HFFc6 (cell line): ENCODE measurements at places on chromosomes 12 and 14.

- no peak for DNase-seq
Observed at GRCh38 chr14:100307766-100308426, 1.7 kb upstream of the SLC25A29 start.

- no peak for DNase-seq
Observed at GRCh38 chr14:79161571-79161970, 991.4 kb downstream of the NRXN3 start.

DNA sequence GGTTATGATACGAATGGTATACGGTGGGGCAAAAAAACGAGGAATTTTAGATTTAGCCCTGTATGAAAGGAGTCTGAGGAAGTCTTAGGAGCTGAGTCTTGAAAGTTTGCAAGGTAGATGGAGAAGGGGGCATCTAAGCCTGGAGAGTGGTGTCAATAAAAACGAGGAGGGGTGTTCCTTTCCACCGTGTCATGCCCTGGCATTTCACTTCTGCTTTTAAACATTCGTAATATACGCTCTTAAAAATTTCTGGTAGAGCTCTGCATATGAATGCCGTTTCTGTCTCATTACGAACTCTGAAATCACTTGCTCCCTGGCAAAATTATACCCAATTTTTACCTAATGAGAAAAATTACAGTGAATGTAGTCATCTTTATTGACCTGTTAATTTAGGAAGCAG lies 170.2 kb downstream of the ERC1 start:
- DNase-seq: no peak

- no peak for DNase-seq
Observed at GRCh38 chr12:42124764-42125387, 19.8 kb downstream of the GXYLT1 start.

- no peak for DNase-seq
Observed at GRCh38 chr12:49720214-49720613, 13.0 kb upstream of the FMNL3 start.

DNA sequence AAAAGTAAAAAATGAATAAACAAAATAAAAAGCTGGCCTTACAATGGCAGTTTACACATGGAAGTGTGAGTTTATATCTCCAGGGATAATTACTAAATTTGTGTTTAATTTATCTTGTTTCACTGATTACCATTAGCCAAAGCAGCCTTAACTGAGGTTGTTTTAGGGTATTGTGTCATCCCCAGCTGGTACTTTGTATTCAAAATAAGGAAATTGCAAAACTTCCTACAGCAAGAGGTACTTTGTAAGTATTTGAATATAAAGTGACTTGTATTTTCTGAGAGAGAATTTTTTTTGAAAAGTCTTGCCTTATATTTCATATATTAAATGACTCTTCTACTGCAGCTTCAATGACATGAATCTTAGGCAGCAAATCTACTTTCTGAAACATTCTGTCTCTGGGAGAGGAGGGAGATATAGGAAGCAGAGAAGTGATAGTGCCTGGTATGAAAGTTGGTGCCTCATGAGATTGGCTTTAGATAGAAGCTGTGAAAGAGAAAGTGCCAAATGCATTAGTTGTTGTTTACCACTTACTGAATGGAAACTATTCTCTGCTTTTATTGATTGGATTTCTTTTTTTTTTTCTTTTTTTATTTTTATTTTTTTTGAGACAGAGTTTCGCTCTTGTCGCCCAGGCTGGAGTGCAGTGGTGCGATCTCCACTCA lies 6.7 kb downstream of the FNTB start:
- DNase-seq: no peak

DNA sequence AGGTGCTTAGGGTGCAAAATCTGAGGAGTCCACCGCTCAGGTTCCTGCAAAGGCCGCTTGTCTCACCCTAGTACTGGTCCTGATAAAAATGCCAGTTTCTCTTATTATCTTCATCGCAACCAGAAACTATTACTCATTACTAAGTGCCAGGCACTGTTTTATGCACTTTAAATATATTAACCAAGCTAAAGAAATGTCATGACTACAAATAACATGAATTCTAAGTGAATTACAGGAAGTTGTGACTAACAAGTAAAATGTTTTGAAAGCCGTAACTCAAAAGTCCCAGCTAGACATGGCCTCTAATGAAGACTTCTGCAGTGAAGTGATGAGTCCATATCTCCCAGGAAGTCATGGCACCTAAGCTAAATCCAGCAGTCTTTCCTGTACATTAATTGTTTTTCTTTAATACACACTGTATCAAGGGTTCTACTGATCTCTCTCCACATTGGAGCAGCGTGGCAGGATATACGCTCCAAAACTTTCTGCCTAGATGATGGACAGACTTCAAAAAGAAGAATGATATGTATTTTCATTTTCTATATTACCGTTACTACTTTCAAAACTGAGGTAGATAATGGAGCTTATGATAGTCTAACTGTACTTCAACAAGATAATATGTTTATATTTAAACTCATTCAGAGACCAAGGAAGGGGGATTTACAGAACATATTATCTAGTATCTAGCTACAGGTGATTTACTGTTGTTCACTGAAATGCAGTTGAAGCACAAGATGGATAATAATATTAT lies 117.3 kb upstream of the ARID2 start:
- peak; percentile 70 for DNase-seq

DNA sequence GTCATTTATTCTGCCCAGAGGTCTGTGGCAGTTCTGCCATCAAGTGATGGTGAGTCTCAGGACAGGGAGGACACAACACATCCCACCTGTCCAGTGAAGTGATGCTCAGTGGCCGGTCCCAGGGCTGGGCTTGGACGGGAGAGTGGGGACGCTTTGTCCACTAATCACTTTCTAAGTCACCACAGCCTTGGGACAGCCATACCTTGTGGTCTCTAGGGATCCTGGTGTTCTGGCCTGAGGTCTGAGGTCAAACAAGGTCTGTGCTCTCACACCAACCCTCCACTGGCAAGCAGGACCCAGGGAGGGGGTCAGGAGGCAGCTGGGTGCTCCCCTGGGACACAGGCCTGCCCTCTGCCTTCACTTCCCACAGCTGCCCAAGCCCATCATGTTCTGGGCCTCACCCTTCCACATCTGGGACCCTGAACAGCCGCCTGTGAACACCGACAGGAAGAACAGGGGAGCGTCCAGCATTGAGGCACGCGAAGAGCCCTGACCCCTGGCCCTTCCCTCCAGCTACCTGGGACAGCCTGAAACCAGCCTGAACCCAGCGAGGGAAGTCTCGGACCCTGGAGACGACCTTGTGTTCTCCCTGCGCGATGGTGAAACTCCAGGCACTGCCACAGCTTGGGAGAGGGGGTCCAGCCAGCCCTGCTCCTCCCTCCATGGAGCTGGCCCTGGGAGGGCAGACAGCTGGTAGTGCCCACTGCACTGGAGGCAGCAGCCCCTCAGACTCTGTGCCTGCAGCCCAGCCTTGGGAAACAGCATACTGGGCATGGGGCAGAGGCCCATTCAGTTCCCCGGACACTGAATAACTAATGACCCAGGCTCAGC lies 19.7 kb upstream of the GPR132 start:
- no peak for DNase-seq

DNA sequence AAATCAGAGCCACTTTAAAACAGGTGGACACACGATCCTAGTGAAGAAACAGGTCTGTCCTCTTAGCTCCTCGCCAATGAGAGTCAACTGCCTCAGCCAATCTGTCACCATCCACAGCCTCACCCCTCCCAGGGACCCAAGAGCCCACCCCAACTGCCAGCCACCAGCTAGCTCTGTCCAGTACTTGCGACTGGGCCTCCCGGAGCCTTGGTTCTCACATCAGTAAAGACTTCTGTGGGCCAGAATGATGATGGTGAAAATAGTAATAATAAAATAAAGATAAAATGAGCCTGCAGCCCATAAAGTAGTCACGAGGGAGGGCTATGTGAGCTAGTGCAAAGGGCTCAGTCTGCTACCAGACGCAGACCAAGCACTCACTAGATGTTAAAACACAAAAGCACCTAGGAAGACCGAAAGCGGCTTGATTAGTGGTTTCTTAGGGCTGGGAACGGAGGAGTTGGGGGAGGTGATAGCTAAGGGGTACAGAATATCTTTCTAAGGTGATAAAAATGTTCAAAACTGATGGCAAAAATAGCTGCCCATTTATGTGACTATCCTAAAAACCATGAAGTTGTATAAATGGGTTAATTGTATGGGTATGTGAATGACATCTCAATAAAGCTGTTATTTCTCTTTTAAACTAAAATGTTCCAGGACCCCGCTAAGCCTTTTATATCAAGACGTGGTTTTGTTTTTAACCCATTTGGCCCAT lies 39.8 kb downstream of the ACTN1 start:
- DNase-seq: no peak

DNA sequence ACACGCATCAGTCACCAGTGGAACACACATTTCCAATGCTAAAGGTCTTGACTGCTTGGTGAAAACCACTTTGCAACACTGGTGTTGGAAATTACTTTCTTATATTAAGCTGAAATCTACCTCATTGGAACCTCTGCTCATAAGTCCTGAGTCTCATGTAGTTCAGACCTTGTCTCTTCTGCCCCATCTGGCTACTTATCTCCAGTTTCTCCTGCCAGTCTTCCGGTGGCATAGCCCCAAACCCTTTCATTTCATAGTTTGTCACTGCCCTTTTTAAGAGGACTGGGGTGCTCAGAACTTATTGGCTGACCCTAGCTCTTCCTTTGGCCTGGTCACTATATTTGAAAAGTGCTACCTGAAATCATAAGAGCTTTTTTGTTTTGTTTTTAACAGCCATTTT lies 43.7 kb downstream of the HELB start:
- no peak for DNase-seq

DNA sequence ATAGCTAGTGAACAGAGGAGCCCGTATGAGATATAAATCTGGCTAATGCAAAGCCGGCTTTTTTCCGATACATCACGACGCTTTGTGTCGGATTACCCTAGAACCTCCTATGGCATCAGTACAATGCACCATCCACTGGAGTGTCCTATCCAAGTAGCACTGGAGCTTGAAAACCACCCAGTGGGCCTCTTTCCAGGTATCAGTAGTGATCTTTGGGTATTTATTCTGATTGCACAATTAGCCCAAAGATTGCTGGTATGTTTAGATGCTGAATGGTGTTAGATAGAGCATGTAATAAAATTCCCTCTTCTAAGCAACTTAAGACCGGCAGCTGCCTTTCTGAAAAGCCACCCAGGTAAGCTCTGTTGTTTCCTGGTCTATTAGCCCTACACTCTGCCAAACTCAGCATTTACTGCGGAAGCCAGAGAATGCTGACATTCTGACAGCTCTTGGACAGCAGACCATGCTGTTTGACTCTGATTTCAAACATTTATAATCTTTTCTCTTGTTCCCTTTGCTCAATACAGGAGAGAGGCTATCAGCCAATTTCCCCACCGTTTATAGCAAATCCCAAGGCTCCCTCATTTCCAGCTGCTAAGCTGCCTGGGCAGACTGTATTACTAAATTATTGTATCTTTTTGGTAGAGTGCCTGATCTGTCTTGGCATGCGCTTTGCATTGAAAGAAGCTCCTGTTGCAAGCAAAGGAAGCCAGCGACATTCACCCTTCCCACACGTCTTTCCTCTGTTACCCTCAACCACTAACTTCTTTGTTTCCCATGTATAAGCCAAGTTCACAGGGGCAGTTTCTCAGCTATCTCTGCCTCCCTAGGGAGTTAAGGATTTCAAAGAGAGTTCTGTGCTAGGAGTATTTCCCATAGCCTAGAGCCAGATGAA lies 388.3 kb upstream of the GARIN6 start:
- DNase-seq: no peak

DNA sequence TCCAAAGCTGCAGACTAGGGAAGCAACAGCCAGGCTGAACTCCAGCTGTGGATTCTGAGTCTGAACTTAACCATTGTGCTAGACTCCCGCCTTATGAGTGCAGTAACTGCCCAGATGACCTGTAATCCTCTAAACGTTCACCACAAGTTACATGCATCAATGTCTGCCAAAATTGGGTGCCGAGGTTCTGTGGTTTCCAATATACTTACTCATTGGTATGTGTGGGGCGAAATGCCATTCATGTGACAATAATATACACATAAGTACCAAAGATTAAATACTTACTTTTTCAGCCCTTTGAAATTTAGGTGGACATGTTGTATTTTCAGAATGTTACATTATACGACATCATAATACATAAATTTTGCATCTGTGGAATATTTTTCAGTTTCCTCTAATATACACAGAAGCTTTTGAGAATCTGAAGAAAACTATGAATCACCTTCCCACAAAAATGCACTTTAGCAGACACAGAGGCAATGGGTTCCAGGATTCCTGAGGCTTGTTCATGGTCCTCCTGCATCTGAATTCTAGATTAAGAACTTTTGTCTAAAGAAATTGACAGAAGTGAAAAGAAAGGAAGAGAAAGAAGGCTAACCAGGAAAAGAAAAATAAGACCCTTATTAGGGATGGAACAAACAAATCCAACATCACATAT lies 31.7 kb downstream of the GRIP1 start:
- DNase-seq: peak; percentile 85

DNA sequence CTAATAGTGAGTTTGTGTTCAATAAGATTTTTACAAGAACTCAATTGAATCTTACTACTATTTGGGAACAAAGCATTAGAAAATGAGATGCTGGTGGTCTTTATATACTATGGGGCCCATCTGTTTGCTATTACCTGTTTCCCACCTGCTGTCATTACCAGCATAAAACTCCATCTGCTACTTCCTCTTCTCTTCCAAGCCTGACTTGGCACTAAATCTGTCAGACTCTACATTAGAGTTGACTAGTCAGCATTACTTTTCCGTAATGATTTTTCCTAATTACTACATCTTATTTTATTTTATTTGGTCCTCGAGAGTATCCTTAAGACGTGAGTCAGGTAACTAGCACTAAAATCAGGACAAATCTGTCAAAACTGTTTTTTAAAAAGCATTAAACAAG lies 68.1 kb upstream of the KRR1 start:
- DNase-seq: no peak

DNA sequence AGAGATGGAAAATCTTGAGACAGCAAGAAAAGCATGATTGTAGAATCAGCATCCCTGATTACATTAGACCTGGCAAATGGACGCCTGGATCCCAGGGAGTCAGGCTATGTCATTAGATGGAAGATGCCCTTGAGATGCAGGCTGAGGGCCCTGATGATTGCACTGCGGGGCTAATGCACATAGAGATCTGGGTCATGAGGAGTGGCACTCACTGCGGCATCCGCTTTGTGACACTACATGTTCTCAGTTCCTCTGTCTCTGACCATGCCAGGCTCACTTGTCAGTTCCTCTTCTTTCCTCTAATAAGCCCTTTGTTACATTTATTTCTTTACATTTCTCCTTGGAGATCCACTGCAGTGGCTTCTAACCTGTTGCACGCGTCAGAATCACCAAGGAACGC lies 70.1 kb upstream of the GPATCH2L start:
- DNase-seq: no peak

DNA sequence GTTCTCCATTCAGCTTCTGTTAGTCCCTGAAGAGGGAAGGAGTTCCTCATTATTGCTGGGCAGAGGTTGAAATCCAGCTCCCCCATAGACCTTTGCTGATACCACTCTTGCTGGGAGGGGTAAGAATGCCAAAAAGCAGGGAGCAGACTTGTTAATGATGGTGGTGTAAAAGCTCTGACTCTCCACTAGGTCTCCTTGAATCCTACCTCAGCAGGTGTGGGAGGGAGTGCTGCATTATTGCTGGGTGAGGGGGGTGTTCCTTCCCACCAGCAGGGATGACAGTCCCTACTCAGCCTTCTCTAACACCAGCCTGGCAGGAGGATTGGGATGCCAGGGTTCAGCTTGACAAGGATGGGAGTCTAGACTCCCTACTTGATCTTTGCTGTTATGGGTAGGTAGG lies 185.8 kb upstream of the NOS1 start:
- no peak for DNase-seq

GRCh38 chr12:130433411-130433810 lies 95.7 kb downstream of the PIWIL1 start:
- no peak for DNase-seq
